ENCODE measurements at places on chromosomes 4 and X.

GRCh38 chrX:9526965-9527364 is 62.1 kb downstream of the TBL1X start:
- no peak for DNase-seq

DNA sequence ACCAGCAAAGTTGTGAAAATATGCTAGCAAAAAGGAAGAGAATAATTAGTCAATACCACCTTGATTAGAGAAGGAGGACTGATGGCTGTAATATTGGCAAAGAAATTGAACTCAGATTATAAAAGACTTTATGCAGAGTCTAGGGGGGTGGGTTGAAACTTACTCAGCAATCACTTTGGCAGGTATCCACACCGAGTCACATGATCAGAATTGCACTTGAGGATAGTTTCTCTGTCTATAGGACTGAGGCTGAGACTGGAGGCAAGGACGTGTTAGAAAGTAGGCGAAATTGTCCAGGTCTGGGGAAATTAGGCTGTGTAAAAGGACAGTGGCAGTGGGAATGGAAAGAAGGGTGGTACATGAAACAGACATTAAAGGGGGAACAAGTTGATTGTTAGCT is 284.4 kb downstream of the ARHGAP24 start:
- no peak for DNase-seq

DNA sequence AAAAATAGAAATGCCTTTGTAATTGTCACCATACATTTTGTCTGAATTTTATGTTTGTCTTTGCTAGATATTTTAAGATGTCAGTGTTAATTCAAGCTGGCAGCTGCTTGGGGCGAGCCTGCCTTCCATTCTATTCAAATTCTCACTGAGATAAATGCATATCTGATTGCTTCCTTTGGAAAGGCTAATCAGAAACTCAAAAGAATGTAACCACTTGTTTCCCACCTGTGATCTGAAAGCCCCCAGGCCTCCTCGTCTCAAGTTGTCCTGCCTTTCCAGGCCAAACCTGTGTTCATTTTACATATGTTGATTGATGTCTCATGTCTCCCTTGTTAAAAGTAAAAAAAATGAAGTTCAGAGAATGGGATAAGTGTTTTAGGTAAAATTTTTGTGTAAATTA is 318.7 kb upstream of the TECRL start:
- no peak for DNase-seq

GRCh38 chr4:124478470-124478869 is 234.1 kb downstream of the ANKRD50 start:
- DNase-seq: no peak

- no peak for DNase-seq
Observed at GRCh38 chr4:157080605-157081004, 4.7 kb downstream of the GLRB start.

GRCh38 chrX:39602195-39602594 is 495.6 kb downstream of the BCOR start:
- DNase-seq: no peak

- DNase-seq: no peak
Observed at GRCh38 chr4:64799751-64800150, 390.5 kb upstream of the TECRL start.

- DNase-seq: no peak
Observed at GRCh38 chr4:53490965-53491622, 100.2 kb downstream of the LNX1 start.

DNA sequence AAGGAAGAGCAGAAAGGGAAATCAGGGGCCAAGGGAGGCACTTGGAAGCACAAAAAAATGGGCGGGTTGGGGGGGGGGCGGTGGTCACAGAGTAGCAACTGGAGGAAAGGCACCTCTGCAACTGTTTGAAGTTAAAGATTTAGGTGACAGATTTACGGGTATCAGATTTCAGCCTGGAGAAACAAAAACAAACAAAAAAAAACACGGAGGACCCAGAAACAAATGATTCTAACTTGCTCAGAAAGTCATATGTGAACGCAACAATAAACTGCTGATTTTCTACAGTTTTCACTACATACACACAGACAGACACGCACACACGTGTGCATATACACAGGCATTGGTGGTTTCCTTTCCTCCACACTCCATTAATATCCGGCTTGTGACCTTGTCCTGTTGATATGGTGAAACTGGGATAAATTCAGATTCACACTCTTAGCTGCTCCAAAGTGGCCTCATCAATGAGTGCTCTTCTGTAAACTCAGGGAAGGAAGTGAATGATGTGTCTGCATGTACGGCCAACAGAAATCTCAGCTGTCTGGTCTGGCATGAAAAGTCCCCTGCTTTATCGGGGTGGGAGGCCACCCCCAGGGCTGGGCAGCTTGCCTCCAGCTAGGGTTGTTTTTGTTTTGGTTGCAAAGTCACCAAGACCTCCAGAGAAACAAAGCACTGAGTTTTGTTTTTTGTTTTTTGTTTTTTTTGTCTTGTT is 54.3 kb downstream of the CHST7 start:
- no peak for DNase-seq

GRCh38 chrX:87338510-87338909 is 179.1 kb upstream of the KLHL4 start:
- DNase-seq: no peak

DNA sequence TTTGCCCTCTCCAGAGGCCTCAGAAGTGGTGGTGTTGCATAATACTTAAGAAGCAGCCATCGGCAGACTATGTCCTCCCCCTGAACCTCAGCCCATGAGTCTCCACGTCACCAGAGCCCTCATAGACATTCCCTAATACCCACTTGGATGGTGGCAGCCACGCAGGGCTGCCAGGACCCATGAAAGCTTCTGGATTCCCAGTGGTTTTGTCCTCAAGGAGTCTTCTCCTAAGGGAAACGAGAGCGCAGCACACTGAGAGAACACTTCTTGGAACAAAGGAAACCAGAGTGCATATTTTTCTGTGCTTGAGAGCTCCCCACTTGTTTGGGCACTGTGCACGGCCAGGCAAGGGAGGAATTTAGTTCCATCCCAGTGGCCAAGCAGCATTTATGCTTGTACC is 204.1 kb upstream of the DMD start:
- DNase-seq: no peak

DNA sequence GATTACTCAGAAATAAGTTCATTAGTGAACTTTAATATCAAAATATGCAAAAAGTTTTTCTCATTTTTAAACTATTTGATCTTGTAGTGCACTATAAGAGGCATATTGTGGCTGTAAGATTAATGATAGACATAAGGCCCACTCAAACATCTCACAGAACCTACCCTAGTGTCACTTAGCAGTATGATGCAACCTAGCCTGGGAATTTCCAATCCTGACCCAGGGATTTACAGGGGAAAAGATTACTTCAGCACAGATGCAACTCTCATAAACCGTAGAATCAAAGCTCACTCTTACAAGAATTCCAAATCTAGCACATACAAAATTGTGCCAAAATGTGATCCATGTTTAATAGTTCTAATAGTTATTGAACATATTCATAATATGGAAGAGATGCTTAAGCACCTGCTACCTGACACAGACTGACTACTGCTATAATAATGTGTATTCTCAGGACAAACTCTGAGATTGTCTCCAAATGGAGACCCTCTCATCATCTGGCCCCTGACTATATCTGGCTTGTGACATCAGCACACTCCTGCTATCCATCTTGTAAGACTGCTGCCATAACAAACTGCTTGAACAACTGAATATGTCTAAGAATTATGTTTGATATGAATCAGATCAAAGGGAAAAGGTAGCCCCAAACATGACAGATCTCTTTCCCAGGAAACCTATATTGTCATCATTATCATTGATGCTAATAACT is 271.9 kb downstream of the PABPC4L start:
- no peak for DNase-seq

GRCh38 chrX:24542756-24543155 is 77.7 kb downstream of the PDK3 start:
- no peak for DNase-seq

DNA sequence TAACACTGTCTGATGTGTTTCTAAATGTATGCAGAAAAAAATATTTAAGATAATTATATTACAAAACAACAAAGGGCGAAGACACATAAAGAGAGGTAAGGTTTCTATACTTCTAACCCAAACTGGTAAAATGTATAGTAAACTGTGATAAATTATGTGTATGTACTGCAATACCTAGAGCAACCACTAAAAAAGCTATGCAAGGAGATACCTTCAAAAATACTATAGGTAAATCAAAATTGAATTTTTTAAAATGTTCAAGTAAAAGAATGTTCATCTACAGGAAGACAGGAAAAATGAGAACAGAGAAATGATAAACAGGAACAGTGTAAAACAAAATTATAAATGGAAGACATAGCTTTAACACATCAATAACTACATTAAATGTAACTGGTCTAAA is 27.3 kb upstream of the RAI2 start:
- no peak for DNase-seq

DNA sequence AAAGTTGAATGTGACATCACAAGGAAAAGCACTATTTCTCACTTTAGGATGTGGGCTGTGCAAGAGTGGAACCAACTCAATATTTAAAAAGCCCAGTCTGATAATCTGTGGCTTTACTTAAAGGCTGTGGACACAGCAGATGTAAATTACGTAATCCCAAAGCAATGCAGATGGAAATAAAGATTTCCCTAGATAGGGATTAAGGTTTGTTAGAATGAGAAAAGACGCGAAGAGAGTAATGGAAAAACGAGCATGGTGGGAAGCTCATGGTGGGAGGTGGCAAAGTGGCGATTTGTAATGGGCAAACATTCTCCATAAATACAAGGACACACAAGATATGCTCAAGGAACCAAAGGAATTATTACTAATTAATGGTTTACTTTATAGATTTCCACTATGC is 985.5 kb downstream of the FSTL5 start:
- no peak for DNase-seq

GRCh38 chr4:156966836-156967235 is 4.8 kb downstream of the PDGFC start:
- no peak for DNase-seq

DNA sequence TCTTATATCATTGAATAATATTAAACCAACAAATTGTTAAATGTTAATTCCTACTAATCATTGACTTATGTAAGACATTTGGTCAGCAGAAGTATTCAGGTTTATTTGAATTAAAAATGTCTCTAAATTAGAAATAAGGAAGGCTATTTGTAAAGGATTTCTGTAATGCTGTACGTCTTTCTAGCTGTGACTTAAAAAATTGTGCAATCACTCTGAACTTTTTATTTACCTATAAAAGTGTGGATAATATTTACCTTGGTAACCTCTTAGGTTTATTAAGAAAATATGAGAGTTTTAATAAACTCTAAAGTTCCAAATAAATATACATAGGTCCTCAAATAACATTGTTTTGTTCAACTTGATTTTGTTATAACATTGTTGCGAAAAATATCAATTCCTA is 76.9 kb downstream of the SLC30A9 start:
- no peak for DNase-seq

DNA sequence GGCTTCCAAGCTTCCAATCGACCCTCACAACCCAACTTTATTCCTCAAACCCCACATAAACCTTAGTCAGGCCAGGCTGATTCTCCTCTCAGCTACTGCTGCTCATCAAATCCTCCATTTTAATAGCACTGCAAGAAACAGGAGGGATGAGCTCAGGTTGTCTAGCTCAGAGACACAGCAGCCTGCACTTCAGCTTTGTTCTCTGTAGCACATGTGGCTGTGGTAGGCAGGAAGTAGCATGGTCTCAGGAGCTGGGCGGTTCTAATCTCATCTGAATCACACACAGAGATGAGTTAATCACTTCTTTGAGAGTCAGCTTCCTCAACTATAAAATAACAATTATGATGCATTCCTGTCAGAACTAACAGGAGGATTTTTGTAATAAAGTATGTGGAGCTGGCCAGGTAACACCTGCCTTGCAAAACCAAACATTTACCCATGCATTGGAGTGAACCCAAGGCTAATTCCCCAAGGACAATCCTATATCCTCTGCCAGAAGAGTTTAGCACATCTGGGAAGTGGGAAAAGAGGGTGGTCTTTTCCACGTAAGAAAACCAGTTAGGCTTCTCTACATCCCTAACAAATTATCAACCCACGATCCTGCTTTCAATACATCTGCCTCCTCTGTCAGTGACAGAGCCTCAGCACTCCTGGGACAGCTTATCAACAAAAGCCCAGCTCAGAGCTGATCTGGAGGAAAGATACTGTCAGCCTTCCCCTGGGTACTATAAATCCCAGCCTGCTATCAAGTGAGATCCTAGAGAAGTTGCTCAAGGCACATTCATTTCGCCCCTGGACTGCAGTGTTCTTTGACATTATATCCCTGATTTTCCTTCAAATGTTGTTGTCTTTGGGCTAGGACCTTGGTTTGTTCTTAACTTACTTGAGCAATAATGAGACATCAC is 32.8 kb downstream of the ELOVL6 start:
- peak; percentile 39 for DNase-seq

DNA sequence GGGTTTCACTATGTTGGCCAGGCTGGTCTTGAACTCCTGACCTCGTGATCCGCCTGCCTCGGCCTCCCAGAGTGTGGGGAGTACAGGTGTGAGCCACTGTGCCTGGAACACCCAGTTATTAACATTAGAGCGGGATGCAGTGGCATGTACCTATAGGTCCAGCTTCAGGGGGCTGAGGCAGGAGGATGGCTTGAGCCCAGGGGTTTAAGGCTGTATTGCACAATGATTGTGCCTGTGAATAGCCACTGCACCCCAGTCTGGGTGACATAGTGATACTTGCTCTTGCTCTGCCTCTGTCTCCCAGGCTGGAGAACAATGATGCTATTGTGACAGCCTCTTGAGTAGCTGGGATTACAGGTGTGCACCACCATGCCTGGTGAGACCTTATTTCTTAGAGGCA is 39.8 kb downstream of the FAM193A start:
- DNase-seq: no peak

GRCh38 chr4:28001698-28002097 is 1141.1 kb downstream of the STIM2 start:
- DNase-seq: no peak

DNA sequence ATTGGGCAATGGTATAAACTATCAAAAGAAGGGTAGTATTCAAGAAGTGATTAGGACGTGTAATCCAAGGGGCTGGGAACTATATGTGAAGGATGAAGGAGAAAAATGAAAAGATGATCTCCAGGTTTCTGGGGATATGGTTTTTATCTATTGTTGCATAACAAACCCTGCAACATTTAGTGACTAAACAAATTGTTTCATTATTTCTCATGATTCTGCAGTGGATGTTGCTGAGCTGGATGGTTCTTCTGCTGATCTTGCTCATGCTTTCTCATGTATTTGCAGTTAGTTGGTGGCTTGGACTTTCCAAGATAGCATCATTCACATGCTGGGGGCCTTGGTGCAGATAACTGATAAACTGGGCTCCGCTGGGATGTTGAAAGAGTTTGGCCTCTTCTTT is 29.1 kb downstream of the PHOX2B start:
- DNase-seq: no peak

GRCh38 chr4:176193938-176194337 is 1.4 kb downstream of the SPATA4 start:
- DNase-seq: no peak

Data from activated CD4-positive, CD25-positive, alpha-beta regulatory T cell (primary cell).